Ovary (tissue), 10 donors: ENCODE measurements at places on chromosomes 2 and 18.

GRCh38 chr2:58215429-58215828 is 25.7 kb downstream of the FANCL start:
- no peak for DNase-seq

DNA sequence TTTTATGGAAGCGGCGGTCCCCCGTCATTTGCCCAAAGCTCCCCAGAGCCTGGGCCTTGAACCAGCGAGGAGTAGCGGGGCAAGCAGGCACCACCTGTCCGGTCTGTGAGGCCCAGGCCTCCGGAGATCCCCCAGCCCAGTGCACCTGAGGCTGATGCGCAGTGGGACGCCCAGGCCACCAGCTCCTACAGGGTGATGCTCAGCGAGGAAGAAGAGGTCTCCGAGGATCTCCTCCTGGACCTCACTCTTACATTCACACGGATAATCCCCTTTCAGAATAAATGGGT is 220.2 kb downstream of the NDUFA10 start:
- peak; percentile 3 for DNase-seq

DNA sequence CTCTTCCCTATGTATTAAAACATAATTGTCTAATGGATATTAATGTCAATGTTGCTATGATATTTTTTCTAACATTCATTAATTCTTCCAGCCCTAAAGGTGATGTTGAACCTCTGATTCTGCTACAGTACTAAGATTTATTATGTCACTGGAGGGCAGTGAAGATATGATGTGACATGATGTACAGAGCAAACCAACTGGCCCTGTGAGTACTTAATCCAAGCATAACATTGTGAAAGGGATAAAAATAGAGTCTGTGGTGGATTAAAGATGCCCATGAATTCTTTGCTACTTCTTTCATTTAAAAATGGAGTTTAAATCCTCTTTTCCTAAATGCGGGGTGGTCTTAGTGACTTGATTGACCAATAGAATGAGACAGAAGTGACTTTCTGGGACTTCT is 51.8 kb downstream of the IL1R2 start:
- no peak for DNase-seq

DNA sequence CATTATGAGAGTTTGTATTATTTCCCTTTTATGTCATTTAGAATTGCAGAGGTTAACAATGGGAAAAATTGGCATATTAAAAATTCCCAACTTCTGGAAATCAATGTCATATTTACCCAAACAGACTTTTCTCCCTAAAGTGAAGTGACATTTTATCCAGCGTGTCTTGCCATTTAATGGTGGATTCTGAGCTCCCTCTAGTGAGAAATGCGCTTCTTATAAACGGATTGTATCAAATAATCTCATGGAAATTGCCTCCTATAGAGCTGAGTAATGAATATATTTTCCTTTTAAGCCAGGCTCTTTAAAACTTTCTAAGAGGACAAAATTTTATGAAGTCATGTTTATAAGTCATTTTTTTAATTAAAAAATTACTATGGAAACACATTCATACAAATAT is 5.7 kb upstream of the GCFC2 start:
- DNase-seq = no peak

DNA sequence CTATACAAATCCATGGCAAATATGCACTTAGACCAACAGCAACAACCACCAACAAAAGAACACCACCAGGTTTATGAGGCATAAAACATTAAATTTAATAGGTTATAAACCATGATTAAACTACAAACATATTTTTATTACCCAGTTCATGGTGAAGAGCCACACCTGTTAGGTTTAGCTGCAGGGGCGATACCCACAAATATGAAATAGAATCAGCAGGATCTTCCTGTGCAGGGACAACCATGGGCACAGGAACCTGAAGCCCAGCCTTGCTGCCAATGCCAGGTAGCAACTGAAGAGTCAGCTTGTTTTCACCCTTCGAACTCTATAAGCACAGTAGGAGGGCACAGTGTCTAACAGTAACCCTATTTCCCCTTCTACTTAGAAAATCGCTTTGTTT is 675.0 kb downstream of the SATB2 start:
- no peak for DNase-seq
